NCI-H1417 (cell line): ENCODE measurements at places on chromosomes 16 and 17.

DNA sequence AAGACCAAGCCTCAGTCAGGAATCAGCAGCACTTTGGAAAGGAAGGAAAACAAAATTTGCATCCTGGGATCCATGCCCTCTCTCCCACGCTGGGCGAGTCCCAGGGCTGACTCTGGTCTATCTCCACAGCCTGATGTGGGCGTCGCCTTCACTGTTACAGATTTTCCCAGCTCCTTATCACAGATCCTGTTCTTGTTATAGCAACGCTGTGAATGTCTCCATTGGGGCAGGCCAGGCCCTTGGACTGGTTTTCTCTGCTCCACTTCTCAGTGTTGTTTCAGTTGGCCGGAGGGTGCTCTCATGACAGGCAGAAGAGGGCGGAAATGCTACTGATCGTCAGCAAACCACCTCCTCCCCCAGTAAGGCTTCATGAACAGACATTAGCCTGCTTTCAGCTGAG lies 127.9 kb upstream of the CDH11 start:
- DNase-seq = no peak

GRCh38 chr17:71316176-71316897 lies 804.5 kb upstream of the SOX9 start:
- DNase-seq = no peak

GRCh38 chr17:38441429-38442061 lies 13.3 kb downstream of the ARHGAP23 start:
- no peak for DNase-seq

- DNase-seq = no peak
These were observed 142.4 kb downstream of the CYLD start for GRCh38 chr16:50884066-50884860.

DNA sequence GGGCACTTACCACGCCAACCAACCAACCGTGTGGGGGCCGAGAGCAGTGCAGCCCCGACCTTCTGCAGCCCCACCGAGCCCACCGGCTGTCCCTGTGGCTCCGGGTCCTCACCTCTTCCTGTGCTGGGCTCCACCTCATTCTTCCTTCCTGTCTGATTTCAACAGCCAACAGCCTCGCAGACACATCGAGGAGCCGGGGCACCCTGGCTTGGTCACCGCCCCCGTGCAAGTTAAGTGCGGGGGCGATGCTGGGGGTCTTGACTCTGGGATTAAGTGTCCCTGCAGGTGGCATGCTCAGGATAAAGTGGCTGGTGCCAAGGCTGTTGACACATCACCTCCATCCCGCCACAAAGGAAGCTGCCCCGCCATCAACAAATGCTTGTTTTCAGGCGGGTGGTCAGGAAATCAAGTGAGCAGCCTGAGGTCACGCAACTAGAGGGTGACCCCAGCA lies at the start of gene NLRC3:
Gene NLRC3, minus strand, starts transcription at position 102 of the 451 bp plus-strand sequence. CDS start 12,367 bp downstream, outside the sequence.
- no peak for DNase-seq

DNA sequence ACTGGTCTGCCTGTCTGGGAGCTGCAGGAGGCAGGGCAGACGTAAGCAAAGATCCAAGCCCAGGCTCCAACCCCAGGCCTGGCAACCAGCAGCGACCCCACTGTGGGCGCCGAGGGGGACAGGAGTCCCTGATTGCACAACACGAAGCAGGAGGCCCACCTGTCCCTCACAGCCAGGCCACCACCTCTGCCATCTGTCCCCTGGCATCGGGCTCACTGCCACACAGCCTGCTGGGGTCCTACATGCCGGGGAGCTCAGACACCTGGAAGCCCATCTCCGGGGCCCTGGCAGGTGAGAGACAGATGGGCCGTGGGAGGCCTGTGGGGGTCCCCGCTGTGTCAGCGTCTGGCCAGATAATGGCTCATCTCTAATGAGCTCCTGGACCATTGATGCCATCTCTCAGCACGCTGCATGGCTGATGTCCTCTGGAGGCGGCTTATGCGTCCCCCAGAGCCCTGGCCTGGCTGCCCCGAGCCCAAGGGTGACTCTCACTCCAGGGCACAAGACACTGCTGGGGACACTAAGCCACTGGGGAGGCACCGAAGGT lies 11.3 kb upstream of the RASD1 start:
- no peak for DNase-seq

- no peak for DNase-seq
These were observed 41.4 kb downstream of the MIS12 start for GRCh38 chr17:5527601-5528250.

GRCh38 chr16:48201515-48202201 lies 42.4 kb upstream of the LONP2 start:
- no peak for DNase-seq

DNA sequence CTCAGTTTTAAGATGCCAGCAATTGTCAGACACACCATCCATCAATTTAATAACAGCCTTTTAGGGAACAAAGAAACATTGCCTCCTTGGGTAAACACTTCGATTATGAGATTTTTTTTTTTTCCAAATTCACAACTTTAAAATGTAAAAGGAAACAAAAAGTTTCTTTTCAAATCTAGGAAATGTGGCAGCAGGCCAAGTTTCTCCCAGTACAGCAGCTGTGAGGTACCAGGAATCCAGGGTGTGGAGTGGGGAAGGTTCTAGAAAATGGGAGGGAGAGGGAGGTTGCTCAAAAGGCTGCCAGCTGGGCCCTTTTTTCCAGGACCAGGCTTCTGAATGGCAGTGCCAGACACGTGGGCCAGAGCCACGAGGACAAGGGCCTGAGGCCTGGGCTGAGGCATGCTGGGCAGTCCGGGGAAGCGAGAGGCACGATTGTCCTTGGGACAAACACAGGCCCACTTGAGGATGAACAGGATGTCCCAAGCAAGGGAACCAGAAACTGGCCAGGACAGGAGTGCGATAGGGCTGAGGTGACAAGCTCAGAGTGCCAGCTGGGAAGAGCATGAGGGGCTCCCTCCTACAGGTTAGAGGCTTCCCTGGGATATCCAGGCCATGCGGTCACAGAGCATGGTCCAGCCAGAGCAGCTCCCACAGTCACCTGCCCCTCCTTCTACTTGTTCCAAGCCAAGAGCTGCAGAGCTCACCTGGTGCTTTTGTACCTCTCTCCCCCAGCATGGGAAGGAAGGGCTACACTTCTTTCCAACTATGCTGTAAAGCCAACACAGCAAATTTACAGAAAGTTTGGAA lies 215.1 kb downstream of the KATNIP start:
- DNase-seq = peak; percentile 37

DNA sequence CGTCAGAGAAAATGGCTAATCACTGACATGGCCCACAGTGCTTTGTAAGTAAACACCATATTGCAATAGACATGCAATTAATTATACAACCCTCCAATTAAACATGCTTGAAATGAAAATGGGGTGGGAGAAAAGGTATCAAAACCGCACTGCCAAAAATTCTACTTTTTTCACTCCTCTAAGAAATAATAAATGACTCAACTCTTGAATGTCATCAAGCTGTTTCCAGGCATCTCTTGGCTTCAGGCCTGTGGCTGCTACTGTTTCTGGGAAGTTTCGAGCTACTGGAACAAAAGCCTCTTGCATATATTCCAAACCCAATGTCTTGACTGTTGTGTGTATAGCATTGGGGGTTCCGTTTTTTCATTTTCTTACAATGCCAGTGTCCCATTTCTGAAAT lies 412.6 kb downstream of the RBFOX1 start:
- no peak for DNase-seq

GRCh38 chr17:82858376-82859126 lies 18.7 kb upstream of the ZNF750 start:
- DNase-seq = no peak

DNA sequence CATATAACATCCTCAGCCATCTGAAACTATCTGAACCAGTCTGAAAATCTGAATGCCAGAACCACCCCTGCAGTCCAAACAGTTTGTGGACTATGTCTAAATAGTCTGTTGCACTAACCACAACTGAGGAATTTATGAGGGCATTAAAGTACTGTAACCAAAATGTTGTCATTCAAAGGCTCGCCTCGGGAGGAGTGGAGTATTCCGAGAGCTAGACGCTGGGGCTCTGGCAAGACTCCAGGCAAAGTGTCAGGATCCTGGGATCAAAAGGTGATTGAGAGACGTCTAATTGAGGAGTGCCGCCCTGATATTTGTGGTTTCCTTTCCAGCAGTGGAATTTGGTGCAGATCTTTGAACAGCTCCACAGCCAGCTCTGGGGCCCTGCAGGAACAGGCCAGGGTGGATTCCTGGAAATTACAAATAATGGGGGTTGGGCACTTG lies 142.9 kb upstream of the MYOCD start:
- DNase-seq = no peak

- DNase-seq = no peak
These were observed 358.0 kb downstream of the C16orf95 start for GRCh38 chr16:86959091-86959651.

- DNase-seq = no peak
These were observed 479.1 kb downstream of the SOX9 start for GRCh38 chr17:72599891-72600290.

- no peak for DNase-seq
These were observed 37.6 kb downstream of the FTO start for GRCh38 chr16:53741546-53741945.
